ENCODE measurements at places on chromosomes 6 and 20.
A peak's percentile ranks its signal among the peaks of the same experiment; 100 is the strongest.

DNA sequence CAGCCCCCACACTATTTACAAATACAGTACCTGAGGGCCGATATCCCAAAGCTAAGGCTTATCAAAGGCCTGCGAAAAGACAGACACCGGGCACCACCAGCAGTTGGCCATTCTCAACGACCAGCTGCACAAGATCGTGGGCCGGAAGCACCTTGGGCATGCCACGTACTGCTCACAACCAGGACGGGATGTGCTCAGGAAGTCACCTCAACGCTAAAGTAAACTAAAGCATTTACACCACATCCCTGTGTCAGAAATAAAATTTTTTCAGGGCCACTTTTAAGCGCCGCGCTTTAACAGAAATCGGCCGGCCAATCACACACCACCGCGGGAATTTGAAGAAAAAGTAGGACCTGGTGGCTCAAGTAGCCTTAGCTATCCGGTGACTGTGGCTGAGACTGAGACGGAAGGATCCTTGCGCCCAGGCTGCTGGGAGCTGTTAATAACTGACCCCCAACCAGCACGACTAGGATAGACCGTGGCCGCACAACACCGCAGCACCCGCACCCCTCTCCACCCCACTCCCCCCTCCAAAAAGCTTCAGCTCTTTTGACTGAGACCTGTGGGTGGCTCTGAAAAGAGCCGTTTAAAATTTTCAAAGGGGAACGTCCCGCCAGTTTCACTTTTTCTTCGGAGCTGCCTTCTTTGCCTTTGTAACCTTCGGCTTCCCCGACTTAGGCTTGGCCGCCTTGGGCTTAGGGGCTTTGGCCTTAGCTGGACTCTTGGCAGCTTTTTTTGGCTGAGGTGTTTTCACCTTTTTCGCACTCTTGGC, 131.2 kb upstream of the BTN3A2 start:
- DNase-seq = no peak

GRCh38 chr20:15603978-15604805, 969.1 kb downstream of the KIF16B start:
- no peak for DNase-seq

GRCh38 chr6:53295176-53295575, 53.6 kb downstream of the ELOVL5 start:
- DNase-seq = no peak

GRCh38 chr20:62907384-62908317, 18.7 kb downstream of the DIDO1 start:
- no peak for DNase-seq

DNA sequence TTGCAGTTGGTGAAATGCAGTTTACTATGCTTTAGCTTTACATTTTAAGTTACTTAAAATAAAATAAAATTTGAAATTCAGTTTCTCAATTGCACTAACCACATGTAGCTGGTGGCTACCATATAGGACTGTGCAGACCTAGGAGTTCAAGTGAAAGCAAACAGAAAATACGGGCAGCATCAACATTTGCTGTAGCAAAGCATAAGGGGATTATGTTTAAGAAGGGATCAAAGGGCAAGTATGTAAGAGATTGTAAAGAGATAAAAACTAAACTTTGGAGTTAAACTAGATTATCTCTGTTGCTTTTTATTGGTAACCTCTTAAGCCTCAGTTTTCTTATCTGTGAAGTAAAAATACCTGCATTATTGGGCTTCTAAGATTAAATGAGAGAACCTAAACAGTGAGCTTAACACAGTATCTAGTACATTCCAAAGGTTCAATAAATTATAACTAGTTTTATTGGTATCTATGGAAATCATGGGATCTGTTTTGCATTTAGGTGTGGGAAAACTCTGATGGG, 81.2 kb downstream of the SPTLC3 start:
- DNase-seq = no peak

DNA sequence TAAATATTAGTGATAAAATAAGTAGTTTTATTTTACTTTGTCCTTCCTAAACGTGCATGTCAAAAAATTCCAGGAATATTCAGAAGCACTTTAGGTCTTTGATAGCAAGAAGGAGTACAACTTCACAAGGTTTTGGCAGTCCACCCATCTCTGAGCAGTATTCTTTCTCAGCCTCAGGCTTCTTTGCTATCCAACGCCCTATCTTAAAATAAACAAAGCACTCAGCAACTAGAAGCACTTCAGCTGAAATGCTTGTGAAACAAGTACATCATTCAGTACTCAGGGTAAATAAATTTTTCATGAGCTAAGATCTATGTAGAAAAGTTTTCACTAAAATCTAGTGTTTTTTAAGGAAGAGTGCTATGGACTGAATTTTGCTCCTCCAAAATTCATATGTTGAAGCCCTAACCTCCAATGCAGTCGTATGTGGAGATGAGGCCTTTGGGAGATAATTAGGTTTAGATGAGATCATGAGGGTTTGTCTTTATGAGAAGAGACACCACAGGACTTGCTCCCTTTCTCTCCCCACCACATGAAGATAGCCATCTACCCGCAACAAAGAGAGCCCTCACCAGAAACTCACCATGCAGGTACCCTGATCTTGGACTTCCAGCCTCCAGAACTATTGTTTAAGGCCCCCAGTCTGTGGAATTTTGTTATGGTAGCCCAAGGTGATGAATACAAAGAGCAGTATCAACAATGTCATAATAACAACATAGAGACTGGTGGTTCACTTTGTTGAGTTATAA, 539.1 kb downstream of the TFAP2A start:
- DNase-seq = no peak

- no peak for DNase-seq
Observed at GRCh38 chr20:23145281-23145700, 59.2 kb upstream of the CD93 start.

- DNase-seq = no peak
Observed at GRCh38 chr20:16271450-16271849, 301.8 kb downstream of the KIF16B start.

DNA sequence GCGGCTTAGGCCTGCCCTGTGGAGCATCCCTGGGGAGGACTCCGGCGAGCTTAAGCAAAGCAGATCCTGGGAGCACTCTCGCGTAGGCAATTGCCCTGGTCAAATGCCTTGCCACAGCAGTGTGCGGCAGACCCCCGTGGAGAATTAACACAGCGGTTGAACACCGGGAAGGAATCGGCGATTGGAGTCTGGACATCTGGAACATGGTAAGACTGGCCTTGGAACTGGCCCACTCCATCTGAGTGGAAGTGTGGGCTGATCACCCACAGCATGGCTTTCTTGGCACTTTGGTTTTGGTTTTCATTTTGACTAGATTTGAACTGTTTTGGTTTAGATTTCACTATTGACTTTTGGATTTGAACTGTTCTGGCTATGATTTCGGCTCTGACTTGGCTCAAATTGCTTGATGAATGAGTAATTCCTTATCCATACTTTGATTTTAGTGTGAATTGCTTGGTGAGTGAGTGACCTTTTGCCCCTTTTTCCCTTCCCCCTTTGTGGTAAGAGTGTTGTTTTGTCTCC, 300.7 kb downstream of the RNGTT start:
- DNase-seq = no peak

DNA sequence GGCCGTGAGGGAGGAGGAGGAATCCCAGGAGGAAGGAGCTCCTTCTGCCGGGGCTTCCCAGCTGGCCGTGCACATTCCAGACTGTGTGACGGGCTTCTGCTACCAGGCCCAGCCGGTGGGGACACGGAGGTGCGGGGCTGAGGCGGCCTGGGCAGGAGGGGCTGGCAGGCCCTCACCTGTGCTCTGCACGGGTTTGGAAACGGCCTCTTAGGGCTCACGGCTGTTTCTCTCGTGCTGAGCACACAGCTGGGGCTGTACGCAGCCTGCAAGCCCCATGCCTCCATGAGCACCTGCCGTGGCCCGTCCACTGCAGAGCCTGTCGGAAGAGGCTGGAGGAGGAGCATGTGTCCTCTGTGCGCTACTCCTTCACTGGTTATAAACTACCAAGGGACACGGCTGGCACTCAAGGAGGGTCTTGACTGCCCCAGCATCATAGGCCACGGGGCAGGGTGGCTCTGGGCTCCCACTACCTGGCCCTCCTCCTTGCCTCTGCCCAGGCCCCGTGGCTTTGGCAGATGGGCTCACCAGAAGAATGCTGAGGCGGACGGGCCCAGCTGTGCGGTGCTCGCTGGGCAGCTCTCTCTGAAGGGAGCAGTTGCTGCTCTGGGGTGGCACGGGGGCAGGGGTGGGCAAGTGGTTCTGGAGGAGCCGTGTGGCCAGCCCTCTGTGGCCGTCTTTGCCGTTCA, 15.8 kb downstream of the NPEPL1 start:
- DNase-seq = no peak

DNA sequence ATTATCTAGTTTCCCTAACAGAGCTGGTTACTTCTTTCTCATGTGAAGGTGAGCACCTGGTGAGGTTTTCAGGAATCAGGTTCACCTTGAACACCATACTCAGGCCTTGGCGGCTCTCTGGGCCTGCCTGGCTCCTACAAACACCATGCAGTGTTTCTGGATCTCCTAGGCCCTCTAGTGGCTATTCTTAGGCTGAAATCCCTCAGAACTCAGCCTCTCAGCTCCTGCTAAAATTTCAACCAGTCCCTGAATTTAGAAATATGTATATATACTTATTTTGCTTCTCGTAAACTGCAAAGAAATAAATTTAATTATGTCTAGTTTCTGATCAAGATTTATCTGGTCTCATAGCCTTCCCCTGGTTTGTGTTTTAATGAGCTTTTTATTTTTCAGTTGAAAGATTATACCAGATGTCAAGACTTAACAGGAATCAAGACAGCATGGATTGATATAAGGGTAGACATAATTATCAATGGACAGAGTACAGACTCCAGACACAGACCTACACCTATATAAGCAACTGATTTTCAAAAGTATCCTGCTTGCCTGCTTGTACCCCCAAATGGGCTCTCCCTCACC, 55.9 kb downstream of the ANKEF1 start:
- DNase-seq = peak; percentile 61

DNA sequence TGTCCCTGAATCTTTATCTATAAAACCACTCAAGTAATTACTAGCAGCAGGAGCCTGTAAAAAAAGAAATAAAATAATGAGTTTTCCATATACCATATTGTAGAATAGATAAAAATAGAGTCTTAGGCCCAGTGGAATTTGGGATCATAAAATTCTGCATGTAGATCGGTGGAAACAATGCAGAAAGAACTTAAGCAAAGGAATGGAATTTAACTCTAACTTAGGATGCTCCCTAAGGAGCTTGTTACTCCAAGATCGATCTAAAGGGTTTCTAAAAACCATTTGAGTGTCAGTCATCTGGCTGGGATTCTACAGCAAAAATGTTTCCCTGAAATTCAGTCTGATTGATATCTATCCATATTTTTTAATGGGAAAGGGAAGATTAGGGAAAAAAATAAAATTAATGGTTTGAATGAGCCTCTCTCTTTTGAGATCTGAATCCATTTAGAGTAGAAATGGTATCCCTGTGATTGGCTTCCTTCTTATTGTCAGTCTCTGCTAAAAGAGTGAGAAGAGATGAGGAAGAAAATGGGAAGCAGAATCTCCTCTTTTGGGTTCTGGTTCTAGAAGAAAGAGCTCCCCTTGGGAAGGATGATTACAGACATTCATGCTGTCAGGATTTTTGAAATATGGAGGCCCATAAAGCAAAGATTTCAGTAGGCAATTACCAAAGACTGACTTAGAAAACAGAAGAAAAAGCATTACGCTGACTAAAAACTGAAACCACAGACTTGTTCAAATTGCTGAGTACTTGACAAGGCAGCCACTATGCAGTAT, 564.3 kb upstream of the MARCKS start:
- no peak for DNase-seq

GRCh38 chr6:67880939-67881705, 754.0 kb upstream of the ADGRB3 start:
- DNase-seq = no peak

DNA sequence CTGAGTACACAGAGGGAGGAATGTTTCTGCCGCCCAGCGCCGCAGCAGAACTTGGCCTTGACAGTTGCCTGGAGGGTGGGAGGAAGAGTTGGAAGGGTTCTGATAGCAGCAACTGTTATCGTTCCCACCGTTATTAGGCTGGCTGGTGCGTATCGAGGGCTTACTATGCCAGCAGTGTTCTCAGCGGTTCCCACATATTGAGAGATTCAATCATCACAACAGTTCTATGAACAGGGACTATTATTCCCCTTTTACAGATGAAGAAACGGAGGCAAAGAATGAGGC, 380.1 kb upstream of the SULF2 start:
- DNase-seq = no peak

DNA sequence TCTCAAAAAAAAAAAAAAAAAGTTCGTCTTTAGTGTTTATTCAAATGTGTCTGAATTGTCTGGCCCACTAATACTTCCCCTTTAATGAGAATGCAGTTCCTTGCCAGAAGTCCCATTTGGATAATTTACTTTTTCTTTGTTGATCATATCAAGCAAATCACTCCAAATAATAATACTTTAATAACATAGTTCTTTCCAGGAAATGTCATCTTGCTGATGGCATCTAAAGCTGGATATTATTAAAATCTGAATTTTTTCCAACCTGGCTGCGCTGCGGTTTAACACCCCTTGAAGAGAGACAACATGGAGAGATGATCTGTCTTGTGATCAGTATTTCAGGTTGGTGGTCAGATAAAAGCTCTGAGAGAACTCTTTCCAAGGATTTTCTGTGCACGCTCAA, 111.2 kb upstream of the CNKSR3 start:
- no peak for DNase-seq

DNA sequence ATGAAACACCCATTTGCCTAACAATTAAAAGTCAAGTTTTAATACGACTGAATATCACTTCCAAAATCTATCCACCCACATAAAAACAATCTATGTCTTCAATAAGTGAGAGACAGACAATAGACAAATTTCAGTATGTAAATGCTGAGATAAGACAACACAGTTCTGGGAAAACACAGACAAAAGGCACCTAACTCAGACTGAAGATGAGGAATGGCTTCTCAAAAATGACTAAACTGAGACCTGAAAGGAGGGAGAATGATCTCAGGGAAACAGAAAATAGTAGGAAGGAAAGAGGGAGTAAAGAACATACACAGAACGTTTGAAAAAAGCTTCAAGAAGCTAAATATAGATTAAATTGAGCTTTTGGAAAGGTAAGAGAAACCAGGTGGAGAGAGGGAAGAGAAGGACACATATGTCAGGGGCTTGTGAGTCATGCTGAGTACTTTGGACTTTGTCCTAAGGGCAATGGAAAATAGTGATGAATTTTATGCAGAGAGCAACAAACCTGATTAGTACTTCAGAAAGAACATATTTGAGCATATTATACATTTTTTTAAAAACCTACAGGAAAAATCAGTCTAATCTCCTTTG, 16.1 kb downstream of the LMBRD1 start:
- no peak for DNase-seq

GRCh38 chr6:140684776-140685550, 1310.5 kb upstream of the CITED2 start:
- DNase-seq = no peak
